ENCODE measurements at places on chromosomes 11 and 22. TPM values are rescaled to one million over a fixed set of nuclear protein-coding genes. Genes with fewer than 3 reads are reported as not detected.

- DNase-seq = no peak
These were observed 494.7 kb downstream of the BUD13 start for GRCh38 chr11:116278076-116278475.

DNA sequence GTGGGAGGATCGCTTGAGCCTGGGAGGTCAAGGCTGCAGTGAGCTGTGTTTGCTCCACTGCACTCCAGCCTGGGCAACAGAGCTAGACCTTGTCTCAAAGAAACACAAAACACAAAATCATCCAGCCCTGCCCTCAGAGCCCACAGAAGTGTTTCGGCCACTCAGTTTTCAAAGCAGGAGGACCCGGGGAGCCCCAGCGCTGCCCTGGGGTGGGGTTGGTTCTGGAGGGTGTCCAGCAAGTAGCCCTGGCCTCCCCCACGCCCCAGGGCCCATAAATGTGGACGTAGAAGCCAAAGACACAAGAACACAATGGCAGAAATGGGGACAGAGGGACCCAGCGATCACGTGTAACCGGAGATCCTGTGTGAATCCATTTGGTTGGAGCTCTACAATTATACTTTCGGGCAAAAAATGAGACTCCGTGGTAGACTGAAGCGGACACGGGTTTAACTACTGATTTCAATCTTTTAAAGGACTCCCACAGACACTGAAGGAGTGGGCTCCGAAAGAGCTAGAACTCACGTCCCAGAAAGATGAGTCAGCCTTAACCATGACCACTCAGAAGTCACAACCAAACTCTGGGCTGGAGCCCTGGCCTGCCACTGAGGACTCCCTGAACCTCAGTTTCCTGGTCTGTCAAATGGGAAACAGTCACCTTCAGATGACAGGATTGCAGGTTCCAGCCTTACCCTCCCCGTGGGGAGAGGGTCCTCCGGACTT is 9.0 kb upstream of the CYTH4 start:
- no peak for DNase-seq

DNA sequence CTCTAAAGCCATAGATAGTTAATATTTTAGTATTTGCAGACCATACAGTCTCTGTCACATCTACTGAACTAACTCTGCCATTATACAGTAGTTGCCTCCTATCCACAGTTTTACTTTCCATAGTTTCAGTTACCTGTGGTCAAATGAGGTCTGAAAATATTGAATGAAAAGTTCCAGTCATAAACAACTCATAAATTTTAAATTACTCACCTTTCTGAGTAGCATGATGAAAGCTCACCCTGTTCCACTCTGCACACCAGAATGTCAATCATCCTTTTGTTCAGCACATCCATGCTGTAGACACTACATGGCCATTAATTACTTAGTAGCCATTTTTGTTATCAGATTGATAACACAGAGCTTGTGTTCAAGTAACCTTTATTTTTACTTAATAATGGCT is 51.7 kb upstream of the ME3 start:
- DNase-seq = no peak

GRCh38 chr22:38484244-38484643 is 16.3 kb downstream of the KDELR3 start:
- DNase-seq = no peak

The VPREB1 gene
- not detected for total RNA-seq

The STIM1 gene
- 25.9 TPM for total RNA-seq

GRCh38 chr11:27427183-27427980 is 45.2 kb downstream of the LGR4 start:
- no peak for DNase-seq

- DNase-seq = no peak
These were observed 45.0 kb upstream of the BIRC3 start for GRCh38 chr11:102272047-102272824.

DNA sequence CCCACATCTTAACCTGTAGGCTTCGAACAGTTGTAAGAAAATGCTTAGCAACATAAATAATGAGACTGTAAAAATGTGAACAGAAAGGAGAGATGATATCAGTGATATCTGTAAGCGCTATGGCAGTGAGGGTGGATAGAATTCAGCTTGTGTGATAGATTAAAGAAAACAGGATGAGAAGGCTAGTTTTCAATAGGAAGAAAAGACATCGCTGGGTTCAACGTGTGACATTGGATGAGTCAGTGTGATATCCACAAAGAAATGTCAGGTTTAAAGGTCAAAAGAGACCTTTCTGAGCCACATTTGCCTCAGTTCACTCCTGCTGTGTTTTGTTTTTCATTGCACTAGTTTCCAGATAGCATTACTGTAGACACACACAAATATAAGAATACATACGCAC is 13.7 kb upstream of the RFPL3 start:
- no peak for DNase-seq

DNA sequence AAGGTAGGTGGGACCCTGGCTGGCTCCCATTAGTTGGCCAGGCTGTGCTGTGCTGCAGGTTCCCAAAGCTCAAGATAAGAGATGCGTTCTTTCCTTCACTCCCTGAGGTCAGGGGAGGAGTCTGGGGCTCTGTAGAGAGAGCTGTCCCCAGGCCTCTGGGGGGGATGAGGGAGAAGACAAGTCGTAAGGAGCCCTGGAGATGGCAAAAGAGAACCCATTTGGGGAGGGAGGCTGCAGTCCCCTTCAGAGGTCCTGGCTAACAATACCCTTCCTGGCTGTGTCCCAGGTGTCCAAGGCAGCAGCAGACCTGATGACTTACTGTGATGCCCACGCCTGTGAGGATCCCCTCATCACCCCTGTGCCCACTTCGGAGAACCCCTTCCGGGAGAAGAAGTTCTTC is 916 bp downstream of the GNG3 start:
- no peak for DNase-seq

The CTSW gene
- total RNA-seq = not detected

DNA sequence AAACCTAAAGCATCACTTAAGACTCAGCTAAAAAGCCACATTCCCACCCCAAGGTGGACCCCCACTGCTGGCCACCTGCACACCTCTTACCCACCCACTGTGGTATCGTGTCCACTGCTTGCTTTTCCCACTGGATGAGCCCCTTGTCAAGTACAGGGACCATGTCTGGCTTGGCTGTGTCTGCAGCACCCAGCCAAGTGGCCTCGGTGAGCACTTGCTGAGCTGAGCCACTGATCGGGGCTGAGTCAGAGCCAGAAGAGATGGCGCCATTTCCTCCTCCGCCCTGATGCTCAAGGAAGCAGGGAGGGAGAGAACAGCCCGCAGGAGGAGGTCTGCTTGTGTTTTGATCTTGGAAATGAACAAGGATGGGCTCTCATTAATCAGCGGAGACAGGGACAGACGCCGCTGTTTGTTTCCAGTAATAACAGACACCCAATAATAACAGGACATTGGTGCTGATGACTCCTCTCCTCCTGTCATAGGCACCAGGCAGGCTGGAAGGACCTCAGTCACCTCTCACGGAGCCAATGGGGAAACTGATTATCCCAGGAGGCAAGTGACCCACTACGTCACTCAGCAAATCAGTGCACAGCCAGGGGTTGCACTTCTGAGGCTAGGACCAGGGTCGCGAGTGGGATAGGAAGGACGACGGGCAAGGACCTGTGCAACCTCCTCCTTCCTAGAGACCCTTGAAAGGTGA is 85.2 kb upstream of the RTL6 start:
- DNase-seq = no peak

The OR52A1 gene
- not detected for total RNA-seq

DNA sequence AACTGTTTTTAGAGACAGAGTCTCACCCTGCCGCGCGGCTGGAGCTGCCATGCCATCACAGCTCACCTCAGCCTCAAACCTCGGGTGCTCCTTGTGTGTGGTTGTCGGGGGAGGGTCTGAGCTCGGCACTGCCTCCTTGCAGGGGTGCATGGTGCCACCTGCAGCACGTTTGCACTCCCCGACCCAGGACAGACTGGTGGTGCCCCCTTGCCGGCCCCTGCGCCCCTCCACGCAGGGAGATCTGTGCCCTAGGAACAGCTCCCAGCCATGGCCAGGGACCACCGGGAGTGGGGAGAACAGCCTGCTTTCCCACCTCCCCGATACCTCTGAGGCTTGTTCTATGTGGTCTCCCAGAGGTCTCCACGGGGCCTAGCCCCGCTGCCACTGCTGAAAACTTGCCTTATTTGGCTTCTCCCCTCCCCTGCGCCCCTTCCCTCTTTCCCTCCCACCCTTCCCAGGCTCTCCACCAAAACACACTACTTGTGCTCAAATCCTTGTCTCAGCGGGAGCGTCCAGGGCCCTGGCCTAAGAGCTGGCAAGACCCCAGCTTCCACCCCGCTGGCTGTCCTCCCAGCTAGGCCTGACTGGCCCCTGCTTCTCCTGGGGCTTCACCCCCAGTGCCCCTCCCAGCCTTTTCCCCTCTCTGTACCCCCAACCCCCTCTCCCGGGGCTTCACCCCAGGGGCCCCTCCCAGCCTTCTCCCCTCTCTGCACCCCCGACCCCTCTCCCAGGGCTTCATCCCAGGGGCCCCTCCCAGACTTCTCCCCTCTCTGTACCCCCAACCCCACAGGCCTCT is 13.4 kb upstream of the TPCN2 start:
- DNase-seq = no peak

GRCh38 chr11:64843686-64844329 is 645 bp downstream of the CDC42BPG start:
- no peak for DNase-seq

- no peak for DNase-seq
These were observed 37.2 kb upstream of the ETS1 start for GRCh38 chr11:128624269-128625175.

- DNase-seq = no peak
These were observed 14.5 kb downstream of the CSRP3 start for GRCh38 chr11:19187114-19187832.

DNA sequence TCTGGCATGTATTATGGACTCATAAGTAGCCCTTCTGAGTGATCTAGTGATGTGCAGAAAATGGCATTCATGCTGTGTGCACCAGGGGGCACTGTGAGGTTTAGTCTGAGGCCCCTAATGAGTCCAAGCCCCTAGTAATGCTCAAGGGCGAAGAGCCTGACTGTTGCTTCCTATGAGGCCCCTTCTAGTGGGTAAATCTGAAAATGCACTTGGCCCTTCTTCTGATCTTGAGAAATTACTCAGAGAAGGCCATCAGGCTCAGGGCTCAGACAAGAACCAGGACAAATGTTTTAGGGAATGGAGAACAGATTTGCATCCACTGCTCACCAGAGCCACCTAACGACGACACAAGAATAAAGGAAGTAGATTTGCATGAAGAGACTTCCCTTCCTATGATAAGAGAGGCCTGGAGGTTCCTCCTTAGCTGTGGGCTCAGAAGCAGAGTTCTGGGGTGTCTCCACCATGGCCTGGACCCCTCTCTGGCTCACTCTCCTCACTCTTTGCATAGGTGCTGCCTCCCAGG is 75.8 kb downstream of the GGTLC2 start:
- DNase-seq = peak; percentile 26

The HBB gene
- total RNA-seq = 418 TPM

GRCh38 chr11:59205648-59206047 is 7.1 kb downstream of the MPEG1 start:
- no peak for DNase-seq

The MPEG1 gene
- total RNA-seq = 2.3 TPM

- no peak for DNase-seq
These were observed 450.8 kb downstream of the SOX6 start for GRCh38 chr11:15905366-15906104.

DNA sequence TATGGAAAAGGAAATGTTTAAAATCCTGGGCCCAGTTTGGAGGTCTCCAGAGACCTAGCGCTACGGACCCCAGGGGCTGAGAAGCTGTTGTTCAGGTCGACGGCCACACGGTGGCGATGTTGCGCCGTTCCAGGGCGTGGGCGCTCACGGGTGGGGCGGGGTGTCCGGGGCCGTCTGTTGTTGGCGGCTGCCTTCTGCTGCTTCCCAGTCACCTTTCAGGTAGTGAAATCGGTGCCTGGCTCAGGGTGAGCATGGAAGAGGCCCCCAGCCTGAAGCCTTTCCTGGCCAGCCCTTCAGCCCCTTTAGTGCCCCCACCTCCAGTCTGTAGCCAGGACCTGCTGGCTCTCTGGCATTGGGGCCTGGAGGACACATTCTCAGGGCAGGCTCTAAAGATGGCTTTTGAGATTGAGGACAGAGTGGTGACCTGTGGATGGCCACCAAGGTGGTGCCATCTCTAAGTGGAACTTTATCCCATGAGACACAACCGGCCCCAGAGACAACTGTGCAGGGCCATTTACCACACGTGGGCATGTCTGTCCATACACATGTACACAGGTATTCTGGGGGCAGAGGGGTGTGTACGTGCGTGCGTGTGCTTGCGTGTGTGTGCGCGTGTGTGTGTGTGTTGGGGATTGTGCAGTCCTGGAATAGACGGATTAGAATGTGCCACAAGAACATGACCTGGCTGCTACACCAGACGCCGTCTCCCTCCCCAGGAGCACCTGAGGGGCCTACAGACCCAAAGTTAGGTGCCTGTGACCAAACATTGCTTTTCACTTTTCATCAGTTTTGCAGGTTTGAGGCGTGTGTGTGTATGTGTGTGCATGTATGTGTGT is 53.8 kb downstream of the ST14 start:
- peak; percentile 84 for DNase-seq

The BET1L gene
- 6.4 TPM for total RNA-seq

DNA sequence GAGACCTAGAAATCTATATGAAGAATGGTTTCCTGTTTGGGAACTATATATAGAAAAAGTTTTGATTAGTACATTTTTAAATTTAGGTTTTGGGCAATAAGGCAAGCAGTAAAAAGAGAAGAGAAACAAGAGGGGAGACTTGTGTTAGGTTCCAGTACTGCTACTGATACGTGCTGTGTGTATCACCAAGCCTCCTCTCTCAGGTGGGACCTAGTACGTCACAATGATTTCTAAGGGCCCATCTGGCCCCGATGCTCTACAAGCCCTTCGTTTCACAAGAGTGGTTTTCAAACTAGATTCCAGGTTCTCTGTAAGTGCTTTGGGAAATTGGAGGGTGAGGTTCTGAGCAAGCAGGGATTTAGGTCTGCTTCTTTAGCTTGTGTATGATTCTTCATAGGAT is 39.2 kb downstream of the USP35 start:
- no peak for DNase-seq

- DNase-seq = no peak
These were observed 634.1 kb upstream of the CADM1 start for GRCh38 chr11:116138280-116138679.

DNA sequence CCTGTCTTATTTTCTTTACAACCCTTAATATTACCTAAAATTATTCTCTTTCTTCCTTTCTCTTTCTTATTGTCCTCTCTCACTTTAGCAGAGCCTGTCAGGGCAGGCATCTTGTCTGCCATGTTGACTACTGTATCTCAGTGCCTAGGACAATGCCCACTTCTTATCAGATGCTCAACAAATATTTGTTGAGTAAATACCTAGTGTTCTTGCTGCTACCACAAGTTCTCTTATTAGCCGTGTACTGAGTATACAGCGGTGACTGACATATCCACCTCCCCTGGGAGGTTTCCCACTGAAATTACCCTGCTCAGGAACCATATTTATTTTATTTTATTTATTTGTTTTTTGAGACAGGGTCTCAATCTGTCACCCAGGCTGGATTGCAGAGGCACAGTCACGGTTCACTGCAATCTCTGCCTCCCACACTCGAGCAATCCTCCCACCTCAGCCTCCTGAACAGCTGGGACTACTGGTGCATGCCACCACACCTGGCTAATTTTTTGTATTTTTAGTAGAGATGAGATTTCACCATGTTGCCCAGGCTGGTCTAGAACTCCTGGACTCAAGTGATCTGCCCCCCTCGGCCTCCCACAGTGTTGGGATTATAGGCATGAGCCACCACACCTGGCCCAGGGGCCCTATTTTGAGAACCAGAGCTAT is 6.7 kb downstream of the HPX start:
- DNase-seq = no peak

The USH1C gene
- total RNA-seq = 0.27 TPM

- DNase-seq = no peak
These were observed 683.4 kb downstream of the TBC1D22A start for GRCh38 chr22:47445716-47446290.

GRCh38 chr22:19554834-19555404 is 30.7 kb upstream of the CLDN5 start:
- no peak for DNase-seq
